ENCODE measurements at places on chromosomes 4 and X.

GRCh38 chr4:177508662-177509061, 66.4 kb upstream of the AGA start:
- DNase-seq, result no peak

DNA sequence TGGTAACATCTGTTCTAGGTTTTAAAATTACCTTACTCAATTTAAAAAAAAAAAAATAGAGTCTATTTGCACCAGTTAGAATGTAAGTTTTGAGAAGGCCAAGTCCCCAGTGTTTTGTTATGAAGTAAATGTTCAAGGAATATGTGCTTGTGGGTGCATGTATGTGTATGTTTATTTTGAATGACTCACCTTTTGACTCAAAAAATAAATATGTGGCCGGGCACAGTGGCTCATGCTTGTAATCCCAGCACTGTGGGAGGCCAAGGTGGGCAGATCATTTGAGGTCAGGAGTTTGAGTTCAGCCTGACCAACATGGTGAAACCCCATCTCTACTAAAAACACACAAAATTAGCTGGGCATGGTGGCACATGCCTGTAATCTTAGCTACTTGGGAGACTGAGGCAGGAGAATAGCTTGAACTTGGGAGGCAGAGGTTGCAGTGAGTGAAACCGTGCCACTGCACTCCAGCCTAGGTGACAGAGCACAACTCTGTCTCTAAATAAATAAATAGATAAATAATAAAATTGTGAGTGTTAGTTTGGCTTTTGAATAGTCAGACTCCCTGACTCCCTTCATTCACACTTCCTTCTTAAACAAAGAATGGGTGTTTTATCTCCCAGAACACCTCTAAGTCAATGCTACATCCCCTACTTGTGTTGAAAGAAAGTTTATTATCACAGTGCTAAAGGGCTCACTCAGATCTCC, 511.3 kb upstream of the PCDH7 start:
- no peak for DNase-seq

GRCh38 chr4:182354867-182355266, 111.7 kb downstream of the TENM3 start:
- DNase-seq, result no peak

GRCh38 chr4:1463088-1463926, 57.1 kb upstream of the NKX1-1 start:
- DNase-seq, result no peak

- DNase-seq, result peak; percentile 50
Measured at GRCh38 chr4:184825896-184826690, at the start of gene ACSL1. ACSL1 (minus strand) TSS chr4:184825968; CDS start chr4:184803514, 22,454 bp downstream.

- DNase-seq, result no peak
Measured at GRCh38 chrX:13346646-13347045, 26.8 kb upstream of the ATXN3L start.

DNA sequence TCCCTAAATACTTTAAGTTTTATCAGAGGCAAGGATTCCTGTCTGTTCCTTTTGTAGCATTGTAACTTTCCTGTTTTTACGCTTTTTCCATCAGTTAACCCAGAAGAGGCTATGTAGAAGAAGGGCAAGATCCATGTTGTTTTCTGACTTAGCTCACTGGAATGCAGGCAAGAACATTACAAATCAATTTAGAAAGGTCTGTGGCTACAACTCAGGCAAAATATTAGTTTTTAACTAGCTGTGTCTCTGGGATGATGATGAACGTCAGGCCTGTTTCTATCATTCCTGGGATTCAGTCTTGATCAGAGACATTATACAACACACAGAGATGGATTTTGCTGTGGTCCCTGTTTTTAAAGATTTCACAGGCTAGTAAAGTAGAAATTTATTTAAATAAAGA, 813.0 kb upstream of the POU3F4 start:
- no peak for DNase-seq

GRCh38 chrX:64456828-64457227, 61.6 kb upstream of the MTMR8 start:
- no peak for DNase-seq

DNA sequence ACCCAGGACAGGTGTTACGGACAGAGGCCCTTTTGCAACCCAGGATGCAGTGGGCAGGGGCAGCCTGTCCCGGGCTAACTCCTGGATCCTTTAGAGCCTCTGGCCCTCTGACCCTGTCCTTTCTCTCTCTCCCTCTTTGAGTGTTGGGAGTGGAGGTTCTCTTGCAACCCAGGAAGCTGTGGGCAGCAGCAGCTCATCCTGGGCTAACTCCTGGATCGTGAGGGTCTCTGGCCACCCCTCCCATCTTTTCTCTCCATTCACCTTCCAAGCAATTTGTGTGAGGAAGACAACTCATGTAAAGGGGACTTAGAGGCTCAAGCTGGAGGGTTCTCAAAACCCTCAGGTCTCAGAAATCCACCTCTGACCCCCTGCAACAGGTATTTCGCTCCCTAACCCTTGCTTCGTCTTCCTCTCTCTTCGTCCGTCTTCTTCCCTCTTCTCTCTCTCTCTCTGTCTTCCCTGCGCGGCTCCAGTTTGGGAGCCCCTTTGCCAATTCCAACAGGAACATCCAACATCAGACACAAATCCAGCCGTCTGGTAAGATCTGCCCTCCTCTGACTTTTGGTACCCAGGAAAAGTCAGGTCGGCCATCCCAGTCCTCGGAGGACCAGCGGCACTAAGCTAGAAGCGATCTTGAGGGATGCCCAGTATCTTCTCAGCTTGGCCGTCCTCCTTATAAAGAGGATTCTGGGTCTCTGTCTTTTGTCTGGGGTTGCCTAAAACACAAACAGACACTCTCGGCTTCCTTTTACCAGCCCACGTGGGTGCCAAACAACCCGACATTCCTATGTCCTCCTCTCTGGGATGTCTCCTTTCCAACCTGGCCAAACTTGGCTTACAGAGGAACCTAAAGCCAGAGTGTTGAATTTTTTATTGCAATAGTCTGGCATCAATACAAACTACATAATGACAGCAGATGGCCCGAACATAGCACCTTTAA, 7.9 kb downstream of the ASMTL start:
- DNase-seq, result no peak

GRCh38 chrX:47227334-47227583, 5.5 kb upstream of the USP11 start:
- no peak for DNase-seq

- no peak for DNase-seq
Measured at GRCh38 chrX:265502-265901, 15.7 kb upstream of the PLCXD1 start.

GRCh38 chr4:103244251-103244650, 46.1 kb upstream of the CENPE start:
- no peak for DNase-seq

- DNase-seq, result no peak
Measured at GRCh38 chrX:25028726-25029125, 13.0 kb upstream of the ARX start.

GRCh38 chr4:28357990-28358389, 1497.3 kb downstream of the STIM2 start:
- no peak for DNase-seq

- DNase-seq, result no peak
Measured at GRCh38 chr4:161907590-161907955, 256.2 kb downstream of the FSTL5 start.

- no peak for DNase-seq
Measured at GRCh38 chrX:96436105-96436504, 248.5 kb upstream of the DIAPH2 start.

GRCh38 chr4:104727643-104728042, 232.9 kb upstream of the CXXC4 start:
- DNase-seq, result no peak

GRCh38 chr4:150849016-150849415, 166.1 kb downstream of the LRBA start:
- no peak for DNase-seq

DNA sequence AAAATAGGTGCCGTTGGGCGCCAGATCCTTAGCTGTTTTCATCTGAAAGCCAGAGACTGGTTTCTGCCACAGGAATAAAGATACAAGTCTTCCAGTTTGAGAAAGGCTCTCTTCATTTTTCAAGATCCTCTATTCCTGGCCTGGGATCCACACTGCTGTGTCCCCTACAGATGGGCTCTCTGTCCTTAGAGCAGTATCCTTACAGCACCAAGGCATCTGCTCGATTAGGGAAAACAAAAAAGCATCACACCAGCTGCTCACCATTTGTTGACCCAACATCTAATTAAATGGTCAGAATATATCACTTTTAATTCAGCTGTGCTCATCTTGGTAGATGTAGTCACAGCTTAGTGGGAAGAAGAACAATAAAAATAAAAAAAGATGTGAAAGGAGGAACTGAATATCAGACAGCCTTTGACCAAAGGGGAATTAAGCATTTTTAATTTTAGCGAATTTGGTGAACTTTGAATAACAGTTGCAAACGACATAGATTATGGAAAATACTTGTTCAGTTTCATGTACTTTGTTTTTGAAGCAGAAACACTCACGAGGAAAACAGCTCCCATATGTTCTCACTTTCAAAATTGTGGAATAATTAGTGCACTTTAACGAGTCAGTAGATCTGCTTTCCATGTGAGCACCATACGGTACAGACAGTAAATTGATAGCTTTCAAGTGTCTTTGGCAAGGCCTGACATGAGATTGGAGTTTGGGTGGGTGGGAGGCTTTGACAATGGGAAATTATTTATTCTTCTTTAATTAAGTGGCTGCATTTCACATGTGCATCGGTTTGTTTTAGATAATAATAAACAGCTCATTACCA, 148.4 kb upstream of the CLNK start:
- DNase-seq, result no peak

- no peak for DNase-seq
Measured at GRCh38 chr4:82885410-82885809, 5.5 kb downstream of the SEC31A start.

DNA sequence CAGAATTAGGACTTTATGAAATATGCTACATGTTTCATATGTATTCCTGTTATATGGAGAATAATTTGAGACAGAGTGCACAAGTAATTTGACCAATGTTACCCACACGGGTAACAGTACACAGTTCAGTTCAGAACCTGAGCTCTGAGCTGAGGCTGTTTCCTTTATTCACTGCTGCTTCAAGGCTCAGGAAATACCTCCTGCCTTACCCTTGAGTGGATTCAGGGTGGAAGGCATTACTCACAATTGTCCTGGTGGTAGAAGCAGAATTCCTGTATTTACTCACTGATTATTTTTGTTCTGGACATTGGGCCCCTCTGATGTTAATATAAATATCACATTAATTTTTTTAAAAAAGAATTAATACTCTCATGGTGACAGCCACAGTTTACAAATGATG, 73.5 kb upstream of the CAMK2D start:
- DNase-seq, result no peak

DNA sequence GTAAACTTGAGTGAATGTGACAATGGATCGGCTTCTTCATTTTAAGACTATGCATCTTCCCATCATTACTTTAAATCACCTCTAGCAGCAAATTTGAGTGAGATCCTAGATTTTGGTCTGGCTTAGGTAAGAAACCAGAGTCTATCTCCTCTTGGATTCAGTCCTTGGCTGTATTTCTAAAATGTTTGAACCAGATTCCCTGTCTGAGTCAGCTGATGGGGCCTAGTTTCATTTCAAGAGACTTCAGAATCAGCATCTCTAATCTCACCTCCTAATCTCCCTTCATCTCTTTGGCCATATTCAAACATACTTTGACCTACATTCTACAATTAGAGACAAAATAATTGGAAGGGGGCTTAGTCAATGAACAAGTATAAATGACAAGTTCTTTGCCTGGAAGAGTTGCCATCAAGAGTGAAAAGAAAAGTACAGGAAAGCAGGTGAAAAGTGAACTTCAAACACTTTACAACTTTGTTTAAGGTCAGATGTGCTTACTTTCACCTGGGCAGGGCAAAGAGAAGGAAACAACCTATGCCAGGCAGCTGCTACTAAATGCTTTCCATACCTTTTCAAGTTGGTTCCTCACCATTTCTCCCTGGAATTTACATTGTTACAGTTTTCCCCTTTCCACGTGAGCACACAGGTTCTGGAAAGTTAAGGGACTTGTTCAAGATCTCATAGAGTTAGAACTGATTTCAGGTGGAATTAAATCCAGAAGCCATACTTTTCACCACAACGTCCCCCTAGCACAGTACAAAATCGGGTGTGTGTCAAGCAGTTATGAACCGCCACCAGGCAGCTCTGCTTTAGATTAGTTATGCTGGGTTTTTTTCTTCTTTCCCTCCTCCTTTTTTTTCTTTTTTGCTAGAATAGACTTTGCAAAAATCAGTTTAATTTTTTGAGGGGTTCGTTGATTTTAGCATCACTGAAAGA, 30.7 kb upstream of the PITX2 start:
- DNase-seq, result no peak

DNA sequence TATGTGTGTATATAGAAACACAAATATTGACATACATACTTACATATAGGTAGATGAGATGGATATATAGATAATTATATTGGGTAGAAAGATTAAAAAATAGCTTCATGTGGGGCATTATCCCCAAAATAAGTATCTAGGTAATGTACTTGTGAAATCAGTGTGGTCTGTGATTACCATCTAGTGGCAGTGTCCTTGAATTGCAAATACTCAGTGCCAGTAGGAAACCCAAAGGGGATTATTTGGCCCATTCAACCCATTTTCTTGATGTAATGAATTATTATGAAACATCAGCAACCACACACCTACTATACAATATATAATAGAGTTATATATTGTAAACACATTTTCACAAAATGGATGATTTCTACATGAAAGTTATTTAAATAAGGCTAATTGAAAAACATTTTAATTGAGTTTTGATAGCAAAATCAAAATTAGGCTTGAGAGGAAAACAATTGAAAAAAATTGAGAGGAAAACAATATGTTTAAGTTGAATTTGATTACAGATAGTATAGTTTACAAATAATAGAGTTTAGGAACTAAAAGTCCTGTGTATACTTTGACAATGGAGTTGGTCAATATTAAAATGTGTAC, 389.4 kb downstream of the GALNTL6 start:
- DNase-seq, result no peak

- DNase-seq, result no peak
Measured at GRCh38 chr4:113958766-113959538, 20.5 kb downstream of the ARSJ start.

DNA sequence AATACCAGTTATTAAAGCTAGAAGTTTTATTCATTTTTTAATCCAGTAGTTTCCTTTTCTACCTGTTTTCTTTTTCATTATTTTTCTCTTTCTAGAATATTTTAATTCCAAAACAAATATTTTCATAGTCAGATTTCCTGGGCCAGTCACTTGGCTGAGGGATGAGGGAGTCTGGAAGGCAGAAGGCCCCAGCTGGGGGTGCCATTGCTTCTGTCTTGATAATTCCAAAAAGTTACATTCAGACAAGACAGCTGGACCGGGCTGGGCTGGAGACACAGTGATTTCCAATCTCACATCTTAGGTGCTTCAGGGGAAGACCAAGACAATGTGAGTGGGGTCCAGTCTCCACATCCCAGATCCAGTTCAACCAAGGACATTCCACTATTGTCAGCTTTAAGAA, 263.5 kb downstream of the TMA16 start:
- DNase-seq, result no peak

DNA sequence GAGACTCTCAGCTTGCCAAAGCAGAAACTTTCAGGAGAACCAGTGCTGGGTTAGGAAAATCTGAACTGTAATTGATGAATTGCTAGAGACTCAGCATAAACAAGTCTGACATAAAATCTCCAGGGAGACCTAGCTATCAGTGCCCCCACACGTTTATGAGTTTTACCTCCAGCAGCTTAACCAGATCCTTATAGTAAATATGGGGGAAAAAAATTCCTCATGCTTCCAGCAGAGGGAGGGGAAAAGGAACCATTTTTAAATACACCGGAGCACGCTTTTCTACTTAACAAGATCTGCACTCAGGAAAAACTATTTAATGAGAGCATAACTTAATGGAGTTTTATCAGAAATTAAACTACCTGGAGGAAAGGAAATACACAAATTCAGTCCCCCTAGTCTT, 1040.7 kb upstream of the INTU start:
- no peak for DNase-seq

GRCh38 chr4:140703463-140703862, 52.7 kb downstream of the TBC1D9 start:
- DNase-seq, result no peak

GRCh38 chr4:16993956-16994840, 95.8 kb upstream of the LDB2 start:
- no peak for DNase-seq

Measured in stimulated activated CD8-positive, alpha-beta memory T cell treated with anti-CD3 and anti-CD28 coated beads, Interleukin-7, amount 100 ng/mL, for 1 hour (primary cell).